Activated CD8-positive, alpha-beta memory T cell treated with anti-CD3 and anti-CD28 coated beads for 4 hours (primary cell): ENCODE measurements at places on chromosomes 11 and 22.

GRCh38 chr22:46526244-46526839, 11.1 kb downstream of the CELSR1 start:
- no peak for DNase-seq

GRCh38 chr11:96279018-96279895, 63.7 kb downstream of the MAML2 start:
- DNase-seq = no peak

- DNase-seq = no peak
Observed at GRCh38 chr11:14443638-14444037, 56.0 kb downstream of the COPB1 start.

DNA sequence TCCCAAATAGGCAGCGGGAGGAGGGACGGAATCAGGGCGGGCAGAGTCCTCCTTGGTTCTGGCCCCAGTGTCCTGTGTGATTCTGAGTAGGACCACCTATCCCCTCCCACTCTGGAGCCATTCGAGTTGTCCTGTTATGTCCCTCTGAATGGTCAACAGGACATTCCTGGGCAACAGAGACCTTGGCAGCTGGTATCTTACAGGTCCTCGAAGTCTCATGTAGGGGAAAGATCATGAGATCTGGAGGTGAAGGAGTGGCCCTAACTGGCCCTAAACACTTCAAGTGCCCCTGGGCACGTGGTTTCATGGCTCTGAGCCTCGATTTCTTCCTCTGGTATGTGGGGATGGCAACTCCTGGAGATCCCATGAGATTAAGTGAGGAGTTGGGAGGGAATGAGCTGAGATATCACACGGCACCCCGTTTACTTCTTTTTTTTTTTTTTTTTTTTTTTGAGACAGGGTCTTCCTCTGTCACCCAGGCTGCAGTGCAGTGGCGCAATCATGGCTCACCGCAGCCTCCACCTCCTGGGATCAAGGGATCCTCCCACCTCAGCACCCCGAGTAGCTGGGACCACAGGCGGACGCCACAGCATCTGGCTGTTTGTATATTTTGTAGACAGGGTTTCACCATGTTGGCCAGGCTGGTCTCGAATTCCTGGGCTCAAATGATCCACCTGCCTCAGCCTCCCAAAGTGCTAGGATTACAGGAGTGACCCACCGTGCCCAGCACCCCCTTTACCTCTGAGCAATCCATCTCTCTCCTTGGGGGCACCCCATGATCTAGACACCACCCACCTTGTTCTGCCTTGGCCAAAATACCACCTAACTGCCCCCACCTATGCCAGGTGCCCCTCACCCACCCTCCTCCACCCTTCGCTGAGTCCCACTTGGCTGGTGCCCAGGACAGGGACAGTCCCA, 6.8 kb downstream of the LIF start:
- no peak for DNase-seq

- DNase-seq = no peak
Observed at GRCh38 chr11:104011044-104011443, 25.4 kb upstream of the DDI1 start.

DNA sequence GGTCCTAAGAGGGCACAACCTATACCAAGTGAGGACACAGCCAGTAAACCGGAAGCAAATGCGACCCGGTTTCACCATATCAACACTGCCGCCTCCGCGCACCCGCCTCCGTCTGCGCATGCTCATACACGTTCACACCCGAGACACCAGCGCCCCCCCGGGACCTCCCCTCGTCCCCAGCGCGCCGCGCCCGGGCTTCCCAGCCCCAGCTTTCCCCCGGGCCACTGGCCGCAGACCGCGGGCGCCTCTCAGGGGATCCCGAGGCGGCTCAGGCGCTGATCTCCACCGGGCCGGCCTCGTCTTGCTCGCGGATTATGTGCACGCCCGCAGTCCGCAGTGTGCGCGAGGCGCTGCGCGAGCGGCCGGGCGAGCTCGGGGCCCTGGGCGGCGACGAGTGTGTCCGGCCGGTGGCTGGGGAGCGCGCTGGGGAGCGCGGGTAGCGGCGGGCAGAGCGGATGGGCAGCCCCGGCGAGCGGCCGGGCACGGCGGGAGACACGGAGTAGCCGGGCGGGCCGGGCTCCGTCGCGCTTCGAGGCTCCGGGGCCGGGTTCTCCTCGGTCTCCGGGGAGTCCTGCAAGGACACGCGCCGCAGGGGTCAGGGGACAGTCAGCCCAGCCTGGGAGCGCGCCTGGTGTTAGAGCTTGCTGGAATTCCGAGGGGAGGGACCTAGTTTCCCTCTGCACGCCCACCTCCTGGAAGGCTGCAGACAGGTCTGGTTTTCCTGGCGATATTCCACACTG, 2.0 kb downstream of the HEPN1 start:
- DNase-seq = peak; percentile 70

DNA sequence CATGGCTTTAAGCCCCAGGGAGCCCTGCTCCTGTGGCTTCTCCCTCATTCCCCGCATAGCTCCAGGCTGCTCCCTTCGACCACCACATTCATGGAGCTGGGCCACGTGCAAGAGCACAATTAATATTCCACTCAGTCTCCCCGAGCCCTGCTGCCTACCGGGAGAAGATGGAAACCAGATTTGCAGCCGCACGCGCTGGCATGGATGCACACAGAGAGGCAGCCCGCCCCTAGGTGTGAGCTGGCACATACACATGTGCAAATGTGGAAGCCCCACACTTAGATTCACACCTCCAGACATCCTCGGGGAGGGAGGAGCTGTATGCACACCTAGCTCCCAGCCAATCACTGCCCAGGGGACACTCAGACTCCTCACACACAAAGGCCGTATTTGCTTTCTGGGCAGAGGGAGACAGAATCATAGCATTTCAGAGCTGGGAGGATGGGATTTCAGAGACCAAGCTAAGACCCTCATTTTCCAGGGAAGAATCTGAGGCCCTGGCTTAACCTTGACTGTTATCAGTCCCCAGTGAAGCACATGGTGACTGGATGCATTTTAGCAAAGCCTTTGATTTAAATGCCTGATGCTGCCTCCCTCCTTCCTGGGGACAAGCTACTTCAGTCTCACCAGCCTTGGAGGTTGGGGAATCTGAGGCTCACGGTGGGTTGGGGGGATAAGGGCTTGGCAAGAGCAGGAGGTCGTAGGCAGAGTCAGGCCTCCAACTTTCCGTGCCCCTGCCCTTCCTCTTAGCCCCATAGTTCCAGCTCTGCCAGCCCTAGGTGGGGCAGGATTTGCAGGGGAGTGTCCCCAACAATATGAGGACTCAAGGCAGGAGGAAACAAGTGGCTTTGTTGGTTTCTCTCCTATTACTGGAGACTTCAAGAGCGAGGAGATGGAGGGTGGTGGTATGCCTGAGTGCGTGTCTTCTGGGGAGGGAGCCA, 5.3 kb upstream of the CREB3L1 start:
- DNase-seq = no peak

DNA sequence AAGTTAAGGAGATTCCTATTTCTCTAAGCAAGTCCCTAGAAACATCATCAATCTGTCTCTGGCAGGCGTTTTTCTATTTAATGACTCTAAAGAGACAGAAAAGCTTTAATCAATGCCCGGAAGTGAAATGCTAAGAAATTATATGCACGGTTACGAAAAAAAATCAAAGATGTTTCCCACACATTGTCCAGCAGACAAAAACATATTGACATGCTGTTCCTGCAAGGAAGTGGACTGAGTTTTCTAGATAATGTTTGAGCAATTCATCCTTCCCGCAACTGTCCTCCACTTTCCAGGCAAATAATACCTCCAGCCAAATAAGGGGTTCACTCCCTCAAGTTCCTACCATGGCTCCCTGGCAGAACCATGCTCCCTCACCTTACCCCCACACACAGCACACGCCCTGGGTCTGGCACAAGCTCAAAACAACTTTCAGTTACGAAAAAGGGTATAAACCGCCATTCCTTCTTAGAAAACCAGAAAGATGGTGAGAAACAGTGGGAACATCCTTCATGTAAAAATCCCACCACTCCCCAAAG, 29.6 kb downstream of the GALNT18 start:
- no peak for DNase-seq

DNA sequence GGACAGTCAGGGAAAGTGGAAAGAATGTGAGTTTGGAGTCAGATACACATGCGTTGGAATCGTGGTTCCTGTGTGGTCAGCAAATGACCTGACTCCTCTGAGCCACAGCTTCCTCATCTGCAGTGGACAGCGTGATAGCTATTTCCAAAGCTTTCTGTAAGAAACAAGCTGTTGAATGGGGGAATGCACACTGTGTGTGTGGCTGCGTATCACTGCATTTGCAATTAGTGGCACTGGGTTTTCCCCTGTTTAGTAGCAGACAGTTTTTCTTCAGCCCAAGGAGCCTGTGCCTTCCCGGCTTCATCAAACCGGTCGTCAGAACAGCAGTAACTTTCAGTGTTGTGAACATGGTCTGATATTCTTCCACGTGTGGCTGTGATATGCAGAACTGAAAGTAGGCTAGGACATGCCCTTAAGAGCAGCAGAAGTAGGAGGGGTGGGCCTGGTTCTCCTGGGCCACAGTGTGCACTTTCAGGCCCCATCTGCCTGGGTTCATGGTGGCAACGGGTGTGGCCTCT, 121.5 kb downstream of the RRAS2 start:
- no peak for DNase-seq

DNA sequence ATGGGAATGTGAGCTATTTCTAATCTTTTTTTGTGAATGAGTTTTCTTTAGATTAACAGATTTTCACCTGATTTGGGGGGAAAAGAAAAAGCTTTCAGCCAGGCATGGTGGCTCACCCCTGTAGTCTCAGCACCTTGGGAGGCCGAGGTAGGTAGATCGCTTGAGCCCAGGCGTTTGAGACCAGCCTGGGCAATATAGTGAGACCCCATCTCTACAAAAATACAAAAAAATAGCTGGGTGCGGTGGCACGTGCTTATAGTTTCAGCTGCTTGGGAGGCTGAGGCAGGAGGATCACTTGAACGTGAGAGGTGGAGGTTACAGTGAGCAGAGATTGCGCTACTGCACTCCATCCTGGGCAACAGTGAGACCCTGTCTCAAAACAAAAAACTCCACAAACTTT, 92.2 kb downstream of the HSD17B12 start:
- no peak for DNase-seq

GRCh38 chr11:134853992-134854991, 442.2 kb upstream of the B3GAT1 start:
- DNase-seq = no peak

DNA sequence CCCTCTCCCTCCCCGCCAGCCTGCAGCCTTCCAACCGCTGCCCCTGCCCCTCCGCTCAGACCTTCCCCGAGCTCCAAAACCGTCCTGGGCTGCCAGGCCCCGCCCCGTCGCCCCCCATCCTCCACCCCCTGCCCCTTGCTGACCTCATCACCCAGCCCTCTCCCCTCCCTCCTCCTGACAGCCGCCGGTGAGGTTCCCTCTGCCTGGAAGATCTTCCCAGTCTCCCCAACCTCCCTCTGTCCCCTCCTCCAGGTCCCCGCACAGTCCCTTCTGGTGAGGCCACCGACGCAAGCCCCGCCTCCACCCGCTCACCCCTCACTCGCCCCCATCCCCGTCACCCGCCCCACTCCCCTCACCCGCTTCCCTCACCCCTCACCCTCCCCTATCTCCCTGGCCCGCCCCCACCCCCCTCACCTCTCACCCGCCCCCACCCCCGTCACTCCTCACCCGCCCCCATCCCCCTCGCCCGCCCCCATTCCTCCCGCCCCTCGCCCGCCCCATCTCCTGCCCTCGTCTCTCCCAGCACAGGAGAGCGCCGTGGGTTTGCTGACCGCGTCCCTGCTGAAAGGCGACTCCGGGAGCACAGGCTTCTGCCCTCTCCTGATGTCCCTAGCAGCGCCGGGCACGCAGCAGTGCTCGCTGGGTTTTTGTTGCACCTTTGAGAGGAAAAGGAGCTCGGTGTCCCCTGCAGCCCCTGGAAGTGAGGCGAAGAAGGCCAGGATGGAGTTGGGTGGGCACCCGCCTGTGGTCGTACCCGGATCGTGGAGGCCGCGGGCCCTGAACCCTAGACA, 16.4 kb upstream of the UPK3A start:
- no peak for DNase-seq
